ENCODE measurements at places on chromosomes 7 and 10.

DNA sequence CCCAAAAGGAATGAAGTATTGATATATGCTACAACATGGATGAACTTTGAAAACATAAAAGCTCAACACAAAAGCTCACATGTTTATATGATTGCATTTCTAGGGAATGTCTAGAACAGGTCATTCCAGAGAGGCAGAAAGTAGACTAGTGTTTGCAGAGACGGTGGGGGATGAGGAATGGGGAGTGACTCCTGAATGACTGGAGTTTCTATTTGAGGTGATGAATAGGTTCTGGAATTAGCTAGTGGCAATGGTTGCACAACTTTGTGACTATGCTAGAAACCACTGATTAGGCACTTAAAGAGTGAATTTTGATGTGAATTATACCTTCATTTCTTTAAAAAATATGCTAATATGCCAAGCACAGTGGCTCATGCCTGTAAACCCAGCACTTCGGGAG, 6.9 kb downstream of the KPNA7 start:
- DNase-seq: no peak

GRCh38 chr7:20562461-20562860, 53.0 kb upstream of the ABCB5 start:
- no peak for DNase-seq

GRCh38 chr10:90588222-90588621, 269.6 kb downstream of the HTR7 start:
- DNase-seq: no peak

DNA sequence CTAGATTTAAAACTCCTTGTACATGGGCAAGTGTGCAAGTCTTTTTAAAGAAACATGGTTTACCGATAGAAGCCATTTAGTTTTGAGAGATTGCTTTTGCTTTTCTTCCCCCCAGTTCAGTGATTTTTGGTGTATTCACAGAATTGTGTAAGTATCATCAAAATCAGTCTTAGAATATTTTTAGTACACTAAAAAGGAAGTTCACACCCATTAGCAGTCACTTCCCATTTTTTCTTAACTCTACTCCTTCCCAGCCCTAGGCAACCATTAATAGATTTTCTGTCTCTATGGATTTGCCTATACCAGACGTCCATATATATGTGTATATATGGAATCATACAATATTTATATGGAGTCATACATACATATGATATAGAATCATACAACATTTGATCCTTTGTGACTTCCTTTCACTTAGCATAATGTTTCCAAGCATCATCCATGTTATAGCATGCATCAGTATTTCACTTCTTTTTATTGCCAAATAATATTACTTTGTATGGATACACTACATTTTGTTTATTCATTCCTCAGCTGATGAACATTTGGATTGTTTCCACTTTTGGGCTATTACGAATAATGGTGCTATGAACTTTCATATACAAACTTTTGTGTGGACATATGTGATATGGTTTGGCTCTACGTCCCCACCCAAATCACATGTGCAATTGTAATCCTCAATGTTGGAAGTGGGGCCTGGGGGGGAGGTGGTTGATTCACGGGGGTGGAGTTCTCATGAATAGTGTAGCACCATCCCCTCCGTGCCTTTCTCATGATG, 16.5 kb upstream of the ARL4A start:
- DNase-seq: no peak

DNA sequence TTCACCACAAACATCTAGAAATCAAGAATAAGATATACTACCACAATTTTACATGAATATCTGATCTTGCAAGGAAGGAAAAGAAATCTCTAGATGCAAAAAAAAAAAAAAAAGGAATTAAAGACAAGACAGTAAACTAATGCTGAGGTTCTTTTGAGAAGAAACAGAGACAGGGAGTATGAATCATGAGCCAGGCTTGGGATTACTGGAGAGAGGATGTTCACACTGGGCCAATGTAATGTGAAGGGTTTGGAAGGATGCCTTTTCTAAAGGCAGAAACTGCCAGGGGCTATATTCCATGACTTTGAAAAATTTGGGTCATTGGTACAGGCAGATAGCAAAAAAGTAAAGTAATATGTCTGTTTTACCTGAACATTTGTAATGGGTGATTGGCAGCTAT, 573.0 kb upstream of the IGFBP3 start:
- DNase-seq: no peak

DNA sequence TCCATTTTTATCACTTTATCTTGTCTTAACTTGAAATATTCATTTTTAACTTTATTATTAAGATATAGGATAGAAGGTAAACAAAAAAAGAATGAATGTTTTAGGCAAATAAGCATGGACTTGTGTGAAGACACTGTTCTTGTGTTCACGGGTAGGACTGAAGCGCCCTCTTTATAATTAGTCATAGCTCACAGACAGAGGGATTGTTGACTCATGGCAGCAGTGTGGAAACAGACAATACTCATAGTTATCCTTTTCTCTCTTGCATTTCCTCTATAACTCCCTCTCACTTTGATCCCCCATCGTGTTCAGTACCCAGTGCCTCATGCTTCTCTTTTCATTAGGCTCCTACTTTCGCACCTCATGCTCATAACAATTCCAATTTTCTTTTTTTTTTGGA, 731.8 kb downstream of the PHTF2 start:
- DNase-seq: no peak

- DNase-seq: peak; percentile 21
Measured at GRCh38 chr10:95601116-95601719, 40.0 kb upstream of the SORBS1 start.

DNA sequence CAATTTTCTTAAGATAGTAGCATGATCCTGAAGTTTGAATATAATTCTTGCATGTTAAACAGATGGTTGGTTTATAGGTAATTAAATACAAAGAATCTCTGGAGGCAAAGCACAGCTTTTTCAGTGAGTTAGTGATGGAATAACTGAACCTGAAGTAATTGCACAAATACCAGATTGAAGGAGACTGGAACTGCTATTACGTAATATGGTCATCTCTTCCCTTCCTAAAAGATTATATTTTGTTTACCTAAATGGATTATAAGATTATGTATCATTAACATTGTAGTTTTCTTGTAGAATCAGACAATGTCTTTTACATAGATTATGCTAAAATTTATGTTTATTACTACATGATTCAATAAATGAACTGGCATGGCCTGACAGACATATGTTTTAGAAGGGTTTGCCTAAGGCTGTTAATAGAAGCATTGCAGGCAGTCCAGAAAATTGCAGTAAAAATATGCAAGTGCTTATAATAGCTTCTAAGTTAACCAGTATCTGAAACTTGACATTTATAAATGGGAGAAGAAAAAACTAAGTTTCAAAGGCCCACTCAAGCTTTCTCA, 35.8 kb upstream of the GPR37 start:
- DNase-seq: no peak

DNA sequence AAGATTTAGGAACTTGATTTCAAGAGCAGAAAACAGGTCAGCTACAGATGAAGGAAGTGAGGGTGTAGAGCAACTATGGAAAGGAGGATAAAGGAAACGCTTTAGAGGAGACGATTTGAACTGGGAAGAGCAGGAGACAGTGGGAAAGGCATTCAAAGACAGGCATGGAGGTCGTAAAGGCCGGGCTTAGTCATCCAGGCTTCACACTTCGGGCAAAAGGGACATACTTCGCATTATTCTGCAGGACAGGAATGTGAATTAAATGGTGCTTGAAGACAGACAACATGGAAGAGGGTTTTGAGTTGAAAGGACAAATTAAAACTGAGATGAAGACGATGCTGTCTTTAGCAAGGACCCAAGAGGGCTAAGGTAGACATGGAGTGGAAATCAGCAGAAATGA, 8.1 kb downstream of the FAM171A1 start:
- no peak for DNase-seq

GRCh38 chr7:91264924-91265681, 870 bp downstream of the FZD1 start:
- no peak for DNase-seq

GRCh38 chr10:44105696-44106095, 279.2 kb downstream of the CXCL12 start:
- no peak for DNase-seq

DNA sequence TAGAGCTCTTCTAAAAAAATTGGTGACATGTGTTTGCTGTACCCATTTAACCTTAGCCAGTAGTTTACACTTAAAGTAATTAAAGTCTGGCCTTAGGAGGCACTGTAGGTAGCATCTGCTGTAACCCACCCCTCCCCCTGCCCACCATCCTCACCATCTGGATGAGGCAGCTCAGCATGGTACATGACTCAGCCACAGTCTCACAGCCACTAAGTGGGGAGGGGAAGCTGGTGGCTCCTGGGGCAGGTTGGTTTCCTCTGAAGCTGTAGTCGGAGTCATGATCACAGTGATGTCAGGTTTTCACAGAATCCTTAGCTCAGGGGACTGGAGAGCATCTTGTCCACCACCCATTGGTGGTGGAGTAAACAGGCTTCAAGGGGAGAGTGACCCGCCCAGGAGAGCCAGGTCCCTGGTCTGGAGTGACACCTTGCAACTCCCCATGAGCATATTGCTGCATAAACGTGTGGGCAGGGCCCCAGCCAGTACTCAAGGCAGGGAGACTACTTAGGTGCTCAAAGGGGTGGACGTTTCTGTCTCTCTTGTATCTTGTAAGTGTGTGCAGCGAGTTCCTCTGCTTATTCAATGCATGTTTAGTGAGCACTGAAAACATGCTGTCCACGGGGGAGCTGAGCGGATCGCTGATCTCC, 125.9 kb downstream of the GRK5 start:
- peak; percentile 53 for DNase-seq

DNA sequence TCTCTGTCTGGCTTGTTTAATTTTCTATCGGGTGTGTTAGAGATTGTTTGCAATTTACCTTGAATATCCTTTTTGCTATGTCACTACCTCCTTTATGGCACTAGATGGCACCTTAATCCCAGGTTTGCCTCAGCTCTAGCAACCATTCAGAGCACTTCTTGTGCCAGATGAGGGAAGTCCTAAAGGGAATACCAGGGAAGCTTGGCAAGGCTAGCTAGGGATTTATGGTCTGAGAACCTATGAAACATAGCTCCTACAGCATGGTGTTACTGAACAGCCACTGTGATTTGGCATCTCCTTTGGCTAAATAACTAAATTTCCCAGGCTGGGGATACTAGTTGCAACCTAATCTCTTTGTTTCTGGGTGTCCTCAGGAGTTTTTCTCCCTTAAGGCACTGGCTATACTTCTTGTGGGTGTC, 69.0 kb upstream of the VOPP1 start:
- no peak for DNase-seq

- no peak for DNase-seq
Measured at GRCh38 chr10:101091546-101092290, 29.9 kb downstream of the KAZALD1 start.

DNA sequence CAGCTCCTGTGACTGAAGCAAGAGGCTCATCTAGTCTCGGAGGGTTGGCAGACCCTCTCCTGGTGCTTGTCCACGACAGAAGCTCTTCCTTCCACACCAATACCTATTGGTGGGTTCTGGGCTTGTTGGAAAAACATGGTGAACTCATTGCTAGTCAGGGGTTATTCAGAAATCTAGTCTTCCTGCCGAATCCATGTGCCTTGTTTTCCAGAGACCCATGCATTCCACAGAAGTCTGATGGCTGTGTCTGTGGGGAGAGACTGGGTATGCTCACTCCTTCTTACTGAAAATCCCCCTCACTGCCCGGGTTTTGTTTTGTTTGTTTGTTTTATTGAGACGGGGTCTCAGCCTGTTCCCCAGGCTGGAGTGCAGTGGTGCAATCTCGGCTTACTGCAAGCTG, 138.3 kb downstream of the DNAJB6 start:
- DNase-seq: no peak

DNA sequence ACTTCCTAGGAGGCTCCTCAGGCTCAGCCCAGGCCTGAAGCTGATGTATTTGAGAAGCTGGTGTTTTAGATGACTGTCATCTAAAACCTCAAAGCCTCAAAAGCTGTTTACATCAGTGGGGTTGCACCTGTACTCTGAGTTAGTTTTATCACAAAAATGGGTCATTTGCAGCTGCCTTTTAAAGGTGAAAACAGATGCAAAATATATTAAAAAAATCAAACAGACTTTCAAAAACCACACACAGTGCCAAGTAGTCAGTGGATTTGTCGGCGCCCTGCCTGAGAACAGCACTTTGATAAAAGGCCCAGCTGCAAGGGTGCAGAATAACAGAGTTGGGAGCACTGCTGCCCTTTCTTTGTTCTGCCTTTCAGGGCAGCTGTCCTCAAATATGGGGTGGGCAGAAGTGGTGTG, 103.0 kb downstream of the VOPP1 start:
- no peak for DNase-seq

GRCh38 chr10:111319866-111320265, 243.0 kb downstream of the ADRA2A start:
- DNase-seq: no peak

DNA sequence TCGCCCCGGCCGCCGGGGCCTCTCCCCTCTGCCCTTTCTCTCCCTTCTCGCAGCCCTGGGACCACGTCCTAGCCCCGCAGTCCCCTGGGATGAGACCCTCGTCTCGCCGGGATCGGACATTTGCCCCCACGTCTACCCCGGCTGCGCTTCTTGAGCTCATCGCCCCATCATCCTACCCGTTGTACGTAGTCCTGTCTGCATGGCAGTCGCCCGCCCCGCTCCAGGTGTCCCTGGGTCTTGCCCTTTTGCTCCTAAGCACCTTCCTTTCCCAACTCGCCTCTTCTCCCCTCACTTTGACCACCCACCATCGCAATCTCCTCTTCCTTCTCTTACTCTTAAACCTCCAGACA, 582 bp downstream of the TPST1 start:
- DNase-seq: no peak

GRCh38 chr10:101879456-101880231, 36.0 kb upstream of the KCNIP2 start:
- no peak for DNase-seq

DNA sequence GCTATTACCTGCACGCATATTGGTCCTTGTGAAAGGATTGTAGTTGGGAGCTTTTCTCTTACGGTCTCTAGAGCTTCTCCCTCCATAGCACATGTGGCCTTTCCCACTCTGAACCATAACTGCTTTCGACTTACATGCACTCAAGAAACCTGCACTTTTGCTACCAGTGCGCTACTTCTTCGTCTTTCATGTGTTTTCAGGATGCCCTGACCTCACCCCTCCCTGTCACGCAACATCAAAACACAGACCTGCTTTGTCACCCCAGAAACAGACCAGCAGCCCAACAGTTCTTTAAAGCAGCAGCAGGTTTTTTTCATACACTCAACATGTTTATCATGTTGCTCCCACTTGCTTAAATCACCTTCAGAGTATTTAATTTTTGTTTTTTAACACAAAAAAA, 243.5 kb upstream of the TCF7L2 start:
- DNase-seq: no peak

- DNase-seq: no peak
Measured at GRCh38 chr7:84043661-84044191, 150.9 kb downstream of the SEMA3A start.

GRCh38 chr10:96491303-96491702, 22.4 kb downstream of the TLL2 start:
- no peak for DNase-seq

GRCh38 chr7:7495171-7495570, 40.5 kb downstream of the COL28A1 start:
- no peak for DNase-seq
